ENCODE measurements at places on chromosomes 5 and 9.

DNA sequence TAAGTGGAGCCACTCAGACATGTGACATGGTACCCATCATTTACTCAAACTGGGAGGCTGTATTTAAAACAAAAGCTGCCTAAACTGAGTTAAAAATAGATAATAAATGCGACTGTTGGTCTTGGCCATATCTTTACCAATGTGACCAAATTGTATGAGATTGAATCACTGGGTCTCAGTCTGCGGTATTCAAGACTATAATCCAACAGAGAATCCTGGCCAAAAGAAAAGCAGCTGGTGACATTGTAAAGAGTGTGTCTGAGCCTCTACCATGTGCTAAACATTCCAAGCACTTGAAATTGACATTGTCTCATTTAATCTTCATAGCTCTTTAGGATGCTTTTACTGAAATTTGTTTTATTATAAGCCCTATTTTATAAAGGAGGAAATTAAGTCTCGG lies 282.6 kb downstream of the ZNF608 start:
- DNase-seq: no peak

DNA sequence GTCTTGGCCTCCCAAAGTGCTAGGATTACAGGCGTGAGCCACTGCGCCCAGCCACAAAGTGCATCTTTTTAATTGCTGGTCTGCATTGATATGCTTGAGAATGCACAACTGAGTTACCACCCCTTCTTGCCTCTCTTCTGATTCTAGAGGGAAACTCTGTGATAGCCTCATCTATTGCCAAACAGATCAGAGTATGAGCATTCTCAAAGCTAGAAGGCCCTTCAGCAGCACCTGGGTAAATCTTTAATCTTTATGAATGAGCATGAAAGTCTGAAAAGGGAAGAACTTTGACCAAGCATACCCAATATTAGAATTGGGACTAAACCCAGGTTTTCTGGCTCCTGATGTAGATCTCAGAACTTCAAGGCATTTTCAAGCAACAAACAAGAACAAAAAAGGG lies 298.3 kb upstream of the TNC start:
- DNase-seq: no peak

DNA sequence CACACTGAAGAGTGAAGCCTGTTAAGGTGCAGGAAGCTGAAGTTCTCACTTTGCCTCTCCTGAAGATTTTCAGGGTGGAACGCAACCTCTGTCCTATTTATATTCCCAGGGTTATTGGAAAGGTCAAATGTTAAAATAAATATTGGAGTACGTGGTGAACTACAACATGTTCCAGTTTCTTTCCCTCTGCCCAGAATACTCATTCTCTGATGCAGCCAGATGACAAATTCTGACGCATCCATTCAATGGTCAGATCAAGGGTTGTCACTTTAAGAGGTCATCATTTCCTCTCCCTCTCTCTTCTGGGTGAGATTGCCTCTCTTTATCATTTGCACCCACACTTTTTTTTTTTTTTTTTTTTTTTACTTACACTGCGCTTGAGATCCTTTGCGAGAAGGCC lies 277.1 kb downstream of the BRINP1 start:
- no peak for DNase-seq

DNA sequence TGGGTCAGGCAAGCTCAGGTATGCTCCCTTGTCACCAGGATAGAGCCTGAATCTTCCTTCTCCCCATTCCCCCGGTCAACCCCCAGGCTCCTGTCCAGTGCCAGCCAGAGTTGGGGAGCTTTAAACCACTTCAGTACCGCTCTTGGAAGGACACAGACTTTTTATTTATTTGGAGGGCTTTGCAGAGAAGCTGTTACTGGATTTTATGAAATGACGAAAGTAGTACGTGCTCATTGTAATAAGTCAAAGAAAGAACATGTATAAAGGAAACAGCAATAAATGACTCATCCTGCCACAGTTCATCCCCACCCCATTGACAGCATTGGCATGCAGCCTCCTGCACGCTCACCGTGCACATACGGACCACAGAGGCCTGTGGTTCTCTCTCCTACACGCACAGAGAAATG lies 230.3 kb downstream of the AUH start:
- DNase-seq: peak; percentile 82

DNA sequence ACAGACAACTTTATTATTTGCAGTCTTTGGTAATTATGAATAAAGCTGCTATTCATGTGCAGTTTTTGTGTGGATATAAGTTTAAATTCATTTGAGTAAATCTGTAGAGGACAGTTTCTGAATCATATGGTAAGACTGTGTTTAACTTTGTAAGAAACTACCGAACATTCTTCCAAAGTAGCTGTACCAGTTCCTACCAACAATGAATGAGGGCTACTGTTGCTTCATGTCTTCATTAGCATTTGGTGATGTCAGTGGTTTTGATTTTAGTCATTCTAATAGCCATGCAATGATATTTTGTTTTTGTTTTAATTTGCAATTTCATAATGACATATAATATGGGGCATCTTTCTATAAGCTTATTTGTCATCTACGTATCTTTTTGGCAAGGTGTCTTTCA lies 501.3 kb upstream of the RORB start:
- no peak for DNase-seq

DNA sequence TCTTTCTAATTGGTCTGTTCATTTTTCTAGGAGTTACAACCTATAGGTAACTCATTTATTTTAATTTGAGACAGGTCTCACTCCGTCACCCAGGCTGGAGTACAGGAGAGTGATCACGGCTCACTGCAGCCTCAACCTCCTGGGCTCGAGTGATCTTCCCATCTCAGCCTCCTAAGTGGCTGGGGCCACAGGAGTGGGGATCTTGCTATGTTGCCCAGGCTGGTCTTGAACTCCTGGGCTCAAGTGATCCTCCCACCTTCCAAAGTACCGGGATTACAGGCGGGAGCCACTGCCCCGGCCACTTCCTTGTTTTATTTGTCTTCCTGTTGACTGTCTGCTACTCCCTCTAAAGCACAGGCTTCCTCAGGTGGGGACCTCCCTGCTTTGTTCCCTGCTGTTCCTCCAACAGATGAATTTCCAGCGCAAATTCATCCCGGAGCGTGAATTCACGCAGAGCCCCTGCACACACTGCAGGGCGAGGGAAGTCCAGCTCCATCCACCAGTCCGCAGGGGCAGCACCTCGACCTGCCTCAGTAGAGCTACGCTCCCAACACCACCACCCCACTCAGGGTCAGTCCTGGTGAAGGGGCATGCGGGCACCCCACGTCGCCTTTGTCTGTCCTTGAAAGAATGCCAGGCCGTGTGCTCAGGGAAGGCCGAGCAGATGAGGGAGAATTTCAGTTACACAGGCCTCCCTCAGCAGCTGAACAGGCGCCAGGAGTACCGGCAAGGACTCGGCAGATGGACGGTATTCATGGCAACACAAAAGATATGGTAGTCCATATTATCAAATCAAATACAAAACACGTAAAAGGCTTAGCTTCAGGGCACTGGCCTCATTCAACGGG lies 6.3 kb downstream of the QSOX2 start:
- no peak for DNase-seq

GRCh38 chr9:108511307-108511706 lies 344.5 kb downstream of the ACTL7B start:
- DNase-seq: no peak

GRCh38 chr9:32618261-32618660 lies 17.2 kb downstream of the TAF1L start:
- DNase-seq: no peak

- DNase-seq: no peak
These were observed 9.1 kb downstream of the TYRP1 start for GRCh38 chr9:12702160-12702758.

Measured in stimulated activated CD8-positive, alpha-beta memory T cell treated with anti-CD3 and anti-CD28 coated beads, Interleukin-15, amount 100 ng/mL, for 48 hours (primary cell).